ENCODE measurements at places on chromosomes 3 and 15.

DNA sequence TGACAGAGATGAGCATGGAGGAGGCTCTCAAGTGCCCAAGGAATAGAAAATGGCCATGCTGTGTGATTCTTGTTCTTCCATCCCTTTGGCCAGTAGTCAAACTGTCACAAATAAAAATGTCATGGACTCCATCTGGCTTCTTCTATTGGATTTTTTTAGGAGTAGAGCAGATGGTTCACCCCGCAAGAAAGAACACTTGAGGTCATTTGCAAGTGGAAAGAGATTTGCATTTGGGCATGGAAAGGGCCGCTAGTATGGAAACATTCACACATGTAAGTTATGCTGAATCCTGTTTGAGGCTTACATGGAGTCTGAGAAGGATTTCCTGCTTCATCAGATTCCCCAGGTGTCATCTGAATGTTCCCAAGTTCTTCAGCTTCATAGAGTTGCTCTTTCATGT, 53.1 kb upstream of the CFAP161 start:
- DNase-seq, result no peak

DNA sequence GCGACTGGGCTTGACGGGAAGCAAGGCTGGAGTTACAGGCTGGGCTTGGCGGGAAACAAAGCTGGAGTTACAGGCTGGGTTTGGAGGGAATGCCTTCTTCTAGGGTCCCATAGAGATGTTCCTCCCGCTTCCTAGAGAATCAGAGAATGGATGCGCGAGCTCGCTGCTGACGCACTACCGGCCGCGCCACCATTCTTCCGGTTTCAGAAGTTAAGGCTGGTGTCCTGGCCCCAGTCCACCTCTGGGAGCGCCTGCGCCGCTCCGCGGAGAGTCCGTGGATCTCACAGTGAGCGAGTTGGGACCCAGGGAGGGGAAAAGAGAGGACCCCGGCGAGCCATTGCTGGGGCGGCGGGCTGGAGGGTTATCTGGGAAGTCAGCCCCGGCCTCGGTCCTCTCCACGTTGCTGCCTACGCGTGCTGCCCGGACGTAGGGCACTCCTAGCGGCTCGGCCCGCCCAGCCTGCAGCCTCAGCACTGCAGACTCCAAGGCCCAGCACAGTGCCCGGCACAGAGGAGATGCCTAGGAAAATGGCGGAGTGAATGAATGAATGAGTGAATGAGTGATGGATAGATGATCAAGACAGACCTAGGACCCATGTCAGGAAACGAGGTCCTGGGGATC, at the start of gene ZNF502:
ZNF502 (plus strand) TSS at position 206 of the 621 bp plus-strand sequence. CDS start 7,602 bp downstream, outside the sequence.
- DNase-seq, result peak; percentile 23

DNA sequence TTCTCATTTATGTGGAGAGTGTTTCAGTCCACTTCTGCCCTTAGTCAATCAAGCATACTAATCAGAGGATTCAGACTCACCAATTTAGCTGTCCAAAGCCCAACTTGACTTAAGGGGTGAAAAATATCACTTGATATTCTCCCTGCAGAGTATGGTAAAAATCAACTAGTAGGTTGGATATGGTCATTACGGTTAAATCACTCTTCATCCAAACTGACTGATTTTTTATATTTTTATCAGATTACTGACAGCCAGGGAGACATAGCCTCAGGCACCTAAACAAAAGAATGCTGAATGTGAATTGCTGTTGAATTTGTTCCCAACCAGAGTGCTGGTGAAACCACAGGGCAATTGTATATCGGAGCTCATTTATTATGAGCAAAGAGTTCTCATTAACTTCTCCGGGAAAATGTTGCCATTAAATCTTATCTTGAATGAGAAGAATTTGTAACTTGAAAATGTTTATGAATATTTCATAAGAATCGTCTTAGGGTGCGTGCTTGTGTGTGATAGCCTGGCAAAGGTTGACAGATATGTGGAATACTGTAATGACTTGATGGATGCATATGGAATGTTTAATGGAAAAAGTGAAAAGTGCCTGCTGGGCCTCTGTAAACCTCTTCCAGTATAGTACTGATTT, 411.2 kb downstream of the NAALADL2 start:
- DNase-seq, result no peak

- peak; percentile 76 for DNase-seq
Observed at GRCh38 chr3:108004647-108005046, 86.2 kb downstream of the CD47 start.

GRCh38 chr3:43074901-43075689, 30.8 kb downstream of the POMGNT2 start:
- no peak for DNase-seq

Data from hematopoietic multipotent progenitor cell (in vitro differentiated cells).